ENCODE measurements at places on chromosomes 11 and 22.

DNA sequence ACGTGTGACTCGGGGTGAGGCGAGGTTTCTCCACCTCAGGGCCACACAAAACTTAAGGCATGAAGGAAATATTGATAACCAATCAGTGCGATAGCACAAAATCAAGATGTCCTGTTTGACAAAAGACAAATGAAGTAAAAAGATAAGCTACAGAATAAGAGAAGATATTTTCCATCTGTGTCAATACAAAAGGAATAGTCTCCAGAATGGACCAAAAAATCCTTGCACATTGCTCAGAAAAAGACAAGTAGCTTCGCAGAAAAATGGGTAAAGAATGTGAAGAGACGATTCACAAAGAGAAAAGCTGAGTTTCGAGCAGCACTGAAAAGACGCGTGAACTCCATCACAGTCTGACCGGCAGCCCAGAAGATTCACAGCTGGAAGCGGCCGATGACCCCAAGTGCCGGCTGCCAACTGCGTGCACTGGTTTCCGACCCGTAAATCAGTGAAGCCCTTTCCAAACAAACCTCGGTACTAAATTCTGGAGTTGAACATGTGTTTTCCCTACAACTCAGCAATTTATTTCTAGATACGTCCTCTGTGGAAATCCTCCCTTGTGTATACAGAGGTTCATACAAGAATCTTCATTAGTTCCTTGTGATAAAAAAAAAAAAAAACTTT lies 308.4 kb downstream of the BRD1 start:
- no peak for DNase-seq

DNA sequence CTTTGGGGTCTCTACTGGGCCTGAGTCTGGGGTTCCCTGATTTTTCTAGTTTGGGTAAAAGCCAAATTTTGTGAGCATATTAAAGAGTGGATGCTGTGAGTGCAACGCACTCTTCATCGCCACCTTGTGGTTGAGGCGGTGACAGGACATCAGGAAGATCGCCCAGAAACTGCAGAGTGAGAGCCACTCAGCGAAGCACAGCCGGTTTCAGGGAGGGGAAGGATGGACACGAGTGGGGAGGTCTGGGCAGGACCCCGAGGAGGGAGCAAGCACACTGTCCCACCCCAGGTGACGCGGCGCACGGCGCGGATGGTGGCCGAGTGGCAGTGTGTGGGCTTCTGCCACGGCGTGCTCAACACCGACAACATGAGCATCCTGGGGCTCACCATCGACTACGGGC lies 9.1 kb downstream of the SELENOO start:
- DNase-seq: no peak

GRCh38 chr11:22194306-22194705 lies 1.4 kb downstream of the ANO5 start:
- DNase-seq: no peak

- DNase-seq: no peak
Measured at GRCh38 chr11:134393638-134394037, 18.4 kb downstream of the B3GAT1 start.

- DNase-seq: no peak
Measured at GRCh38 chr11:65498042-65498726, 661 bp upstream of the MALAT1 start.

- no peak for DNase-seq
Measured at GRCh38 chr22:29079218-29079901, 6.5 kb downstream of the KREMEN1 start.

- no peak for DNase-seq
Measured at GRCh38 chr22:36612458-36612857, 83.5 kb upstream of the EIF3D start.

DNA sequence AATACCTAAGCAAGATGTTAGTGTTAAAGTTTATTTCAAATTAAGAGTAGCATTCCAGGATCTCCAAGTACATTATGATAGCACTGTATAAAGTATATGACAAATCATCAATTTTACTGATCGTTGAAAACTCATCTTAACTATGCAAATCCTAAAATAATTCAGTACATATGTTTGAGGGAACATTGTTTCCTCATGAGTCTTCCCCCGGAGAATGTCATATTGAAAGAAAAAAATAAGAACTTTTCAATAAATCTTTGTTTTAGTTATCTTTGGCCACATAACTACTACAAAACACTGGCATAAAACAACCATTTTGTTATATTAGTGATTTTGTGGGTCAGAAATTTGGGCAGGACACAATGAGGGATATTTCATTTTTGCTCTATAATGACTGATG lies 135.4 kb downstream of the METTL15 start:
- no peak for DNase-seq

- peak; percentile 4 for DNase-seq
Measured at GRCh38 chr11:114280696-114281095, 15.5 kb upstream of the NNMT start.

- DNase-seq: no peak
Measured at GRCh38 chr22:31138126-31138525, 2.2 kb downstream of the PLA2G3 start.

DNA sequence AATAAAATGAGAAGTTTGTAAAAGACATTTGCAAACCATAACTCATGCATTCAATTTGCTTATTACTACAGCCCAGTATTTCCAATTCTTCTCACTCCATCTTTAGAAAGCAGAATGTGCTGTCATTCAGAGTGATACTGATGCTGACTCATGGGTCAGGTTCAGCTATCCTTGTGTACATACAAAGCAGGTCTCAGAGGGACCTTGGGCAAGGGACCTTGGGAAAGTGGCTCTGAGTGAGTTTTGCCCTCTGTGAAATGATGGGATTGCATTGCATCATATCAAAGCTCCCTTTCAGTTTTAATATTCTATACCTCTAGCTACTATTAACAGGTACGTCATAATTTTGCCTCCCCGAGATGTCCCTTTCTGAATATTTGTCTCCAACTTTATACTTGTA lies 848.7 kb downstream of the OPCML start:
- DNase-seq: no peak

GRCh38 chr11:67022961-67023956 lies at the start of gene SYT12:
Gene SYT12 (plus strand): TSS chr11:67023134. CDS start chr11:67030145, 7,011 bp downstream.
- no peak for DNase-seq

- no peak for DNase-seq
Measured at GRCh38 chr11:68016161-68016903, 6.2 kb downstream of the ALDH3B1 start.

GRCh38 chr22:20635227-20635591 lies 127.8 kb downstream of the MED15 start:
- DNase-seq: no peak

- no peak for DNase-seq
Measured at GRCh38 chr11:112087212-112087611, 539 bp downstream of the SDHD start.

- DNase-seq: no peak
Measured at GRCh38 chr11:126701520-126701897, 299.1 kb downstream of the KIRREL3 start.

DNA sequence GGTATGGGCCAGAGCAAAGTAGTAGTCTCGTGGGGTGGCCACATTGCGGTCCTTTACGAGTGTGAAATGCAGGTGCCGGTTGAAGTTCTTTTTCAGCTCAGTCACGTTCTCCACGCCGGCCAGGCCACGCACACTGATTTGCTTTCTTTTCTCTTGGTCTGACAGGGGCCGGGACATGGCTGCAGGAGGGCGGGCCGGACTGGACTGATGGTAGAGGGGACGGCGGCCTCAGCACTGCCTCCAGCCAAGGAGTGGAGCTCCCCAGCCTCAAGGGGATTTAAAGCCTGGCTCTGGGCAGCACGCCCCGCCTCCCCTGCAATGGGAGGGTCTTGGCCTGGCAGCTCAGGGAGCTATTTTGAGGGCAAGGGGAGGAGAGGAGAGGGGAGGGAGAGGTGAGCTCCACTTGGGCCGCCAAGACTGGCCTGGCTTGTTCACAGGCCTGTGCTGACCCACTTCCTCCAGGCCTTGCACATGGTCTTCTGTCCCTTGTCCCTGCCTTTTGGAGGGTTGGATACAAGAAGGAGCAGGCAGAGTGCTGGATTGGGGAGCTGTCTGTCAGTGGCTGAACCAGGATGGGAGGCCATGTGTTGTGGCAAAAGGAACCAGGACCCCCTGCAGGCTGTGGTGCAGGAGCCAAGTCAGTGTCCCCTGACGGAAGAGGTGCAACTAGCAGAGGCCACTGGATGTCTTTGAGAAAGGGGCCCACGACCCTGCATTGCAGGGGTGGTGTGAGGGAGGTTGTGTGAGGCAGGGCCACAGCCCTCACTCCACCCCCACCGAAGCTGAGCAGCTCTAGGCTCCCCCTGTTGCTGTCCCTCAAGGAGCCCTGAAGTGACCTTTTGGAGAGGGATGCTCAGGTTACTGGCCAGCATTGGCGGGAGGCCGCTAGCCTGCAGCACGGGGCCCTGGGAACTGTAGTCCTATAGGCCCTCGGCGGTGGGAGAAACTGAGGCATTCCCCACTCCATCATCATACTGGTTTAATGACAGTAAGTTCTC lies at the start of gene PYGM:
TSS of gene PYGM (minus strand) at position 253 of the 998 bp plus-strand sequence. CDS start at position 177, 76 bp downstream.
- DNase-seq: no peak

GRCh38 chr11:61902313-61902712 lies 11.0 kb upstream of the FADS3 start:
- DNase-seq: no peak

GRCh38 chr11:8709002-8709672 lies 26.5 kb downstream of the RPL27A start:
- DNase-seq: peak; percentile 14

GRCh38 chr11:108340973-108341372 lies 118.1 kb downstream of the ATM start:
- DNase-seq: no peak

DNA sequence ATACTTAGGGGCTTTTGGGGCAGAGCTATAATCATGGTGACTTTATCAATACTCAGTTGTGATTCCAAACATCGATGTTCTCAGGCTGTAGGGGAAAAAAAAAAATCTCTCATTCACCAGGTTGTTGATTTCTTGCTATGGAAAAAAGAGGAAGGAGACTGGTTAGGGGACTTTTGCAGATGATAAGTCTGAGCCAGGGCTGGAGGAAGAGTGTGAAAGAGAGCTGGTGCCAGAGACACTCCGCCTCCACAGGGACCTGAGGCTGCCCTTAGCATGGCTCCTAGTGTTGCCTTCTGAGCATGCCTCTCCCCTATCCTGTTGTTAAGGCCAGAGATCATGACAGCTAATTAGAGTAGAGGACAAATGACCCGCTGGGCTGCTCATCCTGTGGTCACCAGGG lies 16.9 kb downstream of the UPB1 start:
- no peak for DNase-seq

- no peak for DNase-seq
Measured at GRCh38 chr11:28490773-28491382, 382.7 kb downstream of the METTL15 start.

DNA sequence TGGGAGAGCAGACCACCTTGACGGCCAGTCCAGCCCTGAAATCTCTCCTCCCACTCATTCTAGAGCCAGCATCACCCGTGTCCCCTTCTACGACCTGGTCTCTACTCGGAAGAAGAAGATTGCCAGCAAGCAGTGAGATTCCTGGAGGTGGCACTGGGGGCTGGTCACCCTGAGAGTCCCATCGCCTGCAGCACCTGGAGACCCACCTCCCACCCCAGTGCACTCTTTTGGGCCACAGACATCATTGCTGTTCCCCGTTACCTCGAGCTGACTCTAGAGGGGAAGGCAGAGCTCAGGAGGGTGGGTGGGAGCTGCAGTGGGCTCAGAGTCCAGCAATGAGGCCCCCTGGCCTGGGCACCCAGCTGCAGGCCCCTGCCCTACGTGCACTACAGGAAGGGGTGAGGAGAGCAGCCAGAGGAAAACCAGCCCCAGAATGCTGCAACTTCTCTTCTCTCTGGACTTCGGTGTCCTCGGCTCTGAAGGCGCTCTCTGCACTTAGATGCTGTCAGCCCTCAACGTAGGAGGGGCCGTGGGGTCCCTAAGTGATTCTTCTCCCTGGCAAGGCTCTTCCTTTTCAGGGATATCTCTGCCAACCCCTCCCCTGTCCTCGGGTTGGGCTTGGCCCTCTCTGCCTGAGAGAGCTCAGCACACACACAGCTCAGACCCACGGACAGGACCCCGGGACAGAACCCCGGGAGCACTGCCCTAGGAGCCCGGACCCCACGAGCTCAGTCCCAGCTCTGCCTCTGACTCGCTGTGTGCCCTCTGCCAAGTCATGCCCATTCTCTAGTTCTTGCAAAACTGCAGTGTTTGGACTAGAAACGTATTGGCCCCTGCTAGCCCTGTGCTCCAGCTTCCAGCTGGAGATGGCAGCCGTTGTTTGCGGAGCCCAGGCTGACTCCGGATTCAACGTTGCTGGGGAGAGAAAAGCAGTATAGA lies 31.3 kb downstream of the CYTH4 start:
- no peak for DNase-seq

DNA sequence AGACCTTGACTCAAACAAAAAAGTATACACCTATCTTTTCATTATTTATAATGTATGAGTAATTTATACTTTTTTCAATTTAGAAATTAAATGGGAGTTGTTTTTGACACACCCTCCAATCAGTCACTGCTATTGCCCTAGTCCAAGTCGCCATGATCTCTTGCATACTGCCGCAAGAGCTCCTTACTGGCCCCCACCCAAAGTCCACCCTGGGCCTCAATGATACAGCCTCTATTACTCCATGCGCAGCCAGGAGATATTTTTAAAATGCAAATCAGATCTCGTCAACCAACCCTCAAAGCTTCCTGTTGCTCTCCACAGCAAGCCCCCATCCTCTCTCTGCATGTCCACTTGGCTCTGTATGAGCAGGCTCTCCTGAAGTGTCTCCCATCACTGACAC lies 12.8 kb upstream of the LMO1 start:
- DNase-seq: no peak

DNA sequence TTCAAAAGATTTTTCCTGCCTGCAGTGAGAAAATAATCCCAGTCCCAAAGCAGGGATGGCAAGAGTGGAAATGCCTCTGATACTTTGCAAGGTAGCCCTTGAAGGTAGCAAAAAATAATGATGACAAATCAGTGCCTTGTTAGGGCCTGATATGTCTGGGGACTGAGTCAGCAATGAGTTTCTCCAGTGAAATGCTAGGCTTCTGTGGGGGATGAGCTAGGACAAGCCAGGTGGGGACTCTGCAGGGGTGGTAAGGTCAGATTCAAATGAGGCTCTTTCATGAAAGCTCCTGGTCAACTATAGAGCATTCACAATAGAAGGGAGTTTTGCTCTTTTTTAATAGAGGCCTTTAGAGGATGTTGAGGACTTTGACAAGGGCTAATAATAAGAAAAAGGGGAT lies 77.7 kb downstream of the ME3 start:
- DNase-seq: no peak

GRCh38 chr11:121652971-121653370 lies 200.2 kb upstream of the SORL1-AS1 start:
- no peak for DNase-seq

DNA sequence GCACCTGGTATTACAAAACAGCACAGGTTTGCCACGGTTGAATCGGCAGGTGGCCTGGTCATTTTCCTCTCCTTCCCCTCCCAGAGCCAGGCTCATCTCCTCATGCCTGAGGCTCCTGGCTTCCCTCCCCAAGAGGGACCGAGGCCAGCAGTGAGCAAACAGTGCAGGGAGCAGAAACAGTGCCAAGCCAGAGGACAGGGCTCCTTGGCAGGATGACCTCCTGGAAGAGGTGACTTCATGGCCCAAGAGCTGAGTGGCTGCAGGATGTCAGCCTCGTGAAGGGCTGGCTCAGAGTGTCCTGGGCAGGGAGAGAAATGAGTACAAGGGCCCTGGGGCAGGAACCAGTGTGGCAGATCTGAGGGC lies 22.8 kb upstream of the PPFIA1 start:
- no peak for DNase-seq

Measured in T1000 (cell line).